Activated T-helper 1 cell treated with anti-CD3 and anti-CD28 coated beads, Interleukin-2, amount 50 U/mL, for 16 hours (primary cell): ENCODE measurements at places on chromosomes 3 and 15.

GRCh38 chr3:15310491-15311370 is 21.7 kb downstream of the SH3BP5 start:
- DNase-seq, result peak; percentile 16

DNA sequence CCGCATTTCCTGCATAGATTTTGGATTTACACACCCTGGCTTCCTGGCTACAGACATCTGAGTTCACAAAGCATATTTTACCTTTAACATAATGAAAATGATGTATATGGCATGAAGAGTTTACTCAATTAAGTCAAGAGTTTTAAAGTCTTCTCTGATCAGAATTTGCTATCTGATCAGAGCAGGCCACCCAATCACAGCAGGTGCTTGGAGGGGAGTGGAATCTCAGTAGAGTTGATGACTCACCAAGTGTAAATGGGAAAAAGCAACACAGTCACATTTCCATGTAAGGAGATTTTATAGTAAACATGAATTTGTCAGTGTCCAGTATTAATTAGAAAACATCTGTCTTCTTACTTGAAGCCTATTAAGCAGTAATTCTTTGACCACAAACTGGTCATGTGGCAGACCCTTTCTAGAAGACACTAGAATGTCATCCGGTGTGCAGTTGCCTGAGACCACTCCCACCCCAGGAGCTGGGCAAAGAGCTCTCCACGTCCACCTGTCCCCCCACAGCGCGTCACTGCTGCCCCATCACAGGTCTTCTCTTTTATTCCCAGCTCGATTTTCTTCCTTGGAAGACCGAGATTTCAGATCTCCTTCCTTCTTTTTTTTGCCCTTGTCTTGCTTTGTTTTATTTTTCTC is 10.8 kb downstream of the MESD start:
- DNase-seq, result no peak

DNA sequence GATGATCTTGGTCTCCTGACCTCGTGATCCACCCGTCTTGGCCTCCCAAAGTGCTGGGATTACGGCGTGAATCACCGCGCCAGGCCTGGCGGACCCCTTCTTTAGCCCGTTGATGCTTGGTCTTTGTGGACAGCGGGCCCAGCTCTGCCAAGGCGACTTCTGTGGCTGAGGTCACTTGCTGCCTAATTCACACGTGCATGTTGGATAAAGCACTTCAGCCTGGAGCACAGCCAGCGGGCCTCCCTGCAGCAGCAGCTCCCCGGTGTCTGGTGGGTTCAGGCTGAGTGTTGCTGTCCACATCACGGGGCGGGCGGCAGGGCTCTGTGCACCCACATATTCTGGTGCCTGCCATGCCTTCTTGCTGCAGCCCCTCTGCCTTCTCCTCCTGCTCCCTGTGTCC is 88.4 kb downstream of the DGKG start:
- no peak for DNase-seq

- DNase-seq, result peak; percentile 9
These were observed 33.9 kb downstream of the GRK7 start for GRCh38 chr3:141796889-141797781.
